ENCODE measurements at places on chromosomes 5 and 9. TPM values are rescaled to one million over a fixed set of nuclear protein-coding genes. Genes with fewer than 3 reads are reported as not detected.

MCTP1 gene
- total RNA-seq, result 4.7 TPM

C9orf153 gene
- total RNA-seq, result not detected

SPEF2 gene
- 7.4 TPM for total RNA-seq

ROPN1L gene
- not detected for total RNA-seq

TUSC1 gene
- total RNA-seq, result 12.6 TPM

PCDHGA8 gene
- 2.5 TPM for total RNA-seq

GKAP1 gene
- 7.6 TPM for total RNA-seq

SNX24 gene
- 19.4 TPM for total RNA-seq

HAVCR1 gene
- total RNA-seq, result not detected

IFNB1 gene
- total RNA-seq, result not detected

MGAT1 gene
- total RNA-seq, result 155 TPM

SPACA9 gene
- total RNA-seq, result 1.8 TPM

ISL1 gene
- 0.76 TPM for total RNA-seq

PKN3 gene
- 8.6 TPM for total RNA-seq

CNTFR gene
- 1.7 TPM for total RNA-seq

SLCO6A1 gene
- not detected for total RNA-seq

SPATA31E1 gene
- not detected for total RNA-seq
